GM03348 (cell line): ENCODE measurements at places on chromosomes 4 and X.

- DNase-seq, result peak; percentile 86
These were observed 651 bp downstream of the UCHL1 start for GRCh38 chr4:41257257-41257901.

DNA sequence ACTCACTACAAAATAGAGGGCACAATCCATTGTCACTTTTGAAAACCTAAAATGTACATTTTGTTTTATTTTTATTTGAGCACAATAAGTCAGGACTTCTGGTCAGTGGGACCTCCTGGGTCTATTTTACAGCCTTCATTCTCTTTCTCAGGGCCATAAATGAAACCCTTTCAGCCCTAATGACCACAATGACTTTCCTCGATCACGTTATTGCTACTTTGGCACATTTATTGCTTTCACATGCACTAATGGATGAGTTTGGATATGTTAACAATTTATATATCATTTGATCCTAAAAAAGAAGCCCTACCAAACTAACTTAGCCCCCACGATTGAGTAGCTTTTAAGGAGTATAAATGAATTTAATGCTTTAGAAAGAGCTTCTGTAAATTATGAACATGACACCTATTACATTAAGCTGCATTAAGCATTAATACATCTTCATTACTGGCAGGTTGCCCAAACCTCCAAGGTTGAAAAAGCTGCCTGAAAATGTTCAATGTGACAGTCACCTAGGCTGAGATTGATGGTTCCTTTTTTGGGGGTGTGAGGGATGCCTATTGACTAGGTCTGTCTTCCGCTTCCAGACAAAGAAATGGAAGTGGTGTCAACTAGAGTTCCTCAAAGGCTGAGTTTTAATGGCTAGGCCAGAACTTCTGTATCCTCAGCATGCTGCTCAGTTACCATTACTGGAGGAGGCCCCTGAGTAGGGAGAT lies 296.4 kb downstream of the GPAT3 start:
- DNase-seq, result no peak

DNA sequence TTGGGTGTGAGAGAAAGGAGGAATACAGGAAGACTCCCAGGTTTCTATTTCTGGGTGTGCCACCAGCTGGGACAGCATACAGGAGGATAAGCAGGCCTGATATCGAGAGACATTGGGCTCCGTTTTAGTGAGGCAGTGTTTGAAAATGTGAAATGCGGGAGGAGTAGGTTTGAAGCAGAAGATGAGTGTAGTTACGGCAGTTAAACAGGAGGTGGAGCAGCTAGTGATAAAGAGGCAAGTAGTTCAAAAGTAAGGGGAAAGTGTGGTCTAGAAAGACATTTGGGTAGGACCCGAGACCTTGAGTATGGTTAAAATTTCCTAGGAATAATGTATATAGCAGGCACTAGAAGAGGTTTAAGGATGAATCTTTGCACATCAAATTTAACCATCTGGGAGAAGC lies 42.4 kb downstream of the DCUN1D4 start:
- DNase-seq, result peak; percentile 50

GRCh38 chrX:112056886-112057285 lies 25.7 kb downstream of the TRPC5 start:
- no peak for DNase-seq

- DNase-seq, result peak; percentile 61
These were observed 12.3 kb upstream of the XPNPEP2 start for GRCh38 chrX:129726307-129727111.

- DNase-seq, result peak; percentile 13
These were observed 23.8 kb downstream of the SSX1 start for GRCh38 chrX:48278958-48279357.

GRCh38 chr4:95643627-95644026 lies 94.9 kb upstream of the UNC5C start:
- no peak for DNase-seq

DNA sequence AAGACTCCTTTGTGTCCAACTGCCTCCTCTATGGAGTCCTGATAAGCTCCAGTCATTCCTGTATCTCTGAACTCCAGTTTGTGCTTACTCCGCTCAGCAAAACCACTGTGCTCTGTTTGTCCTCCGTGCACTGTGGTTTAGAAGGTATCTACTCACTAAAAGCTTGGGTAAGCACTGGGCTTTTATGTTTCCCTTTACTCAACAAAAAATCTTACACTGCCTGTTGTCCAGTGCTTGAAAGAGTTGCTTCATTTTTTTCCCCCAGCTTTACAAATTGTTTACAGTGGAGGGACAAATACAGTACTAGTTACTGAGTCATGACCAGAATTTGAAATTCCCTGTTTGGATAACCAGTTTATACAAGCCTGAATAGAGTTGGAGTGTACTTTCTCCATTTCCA lies 545.3 kb upstream of the FAT1 start:
- no peak for DNase-seq

GRCh38 chr4:23819041-23819511 lies 70.8 kb downstream of the PPARGC1A start:
- DNase-seq, result no peak

- no peak for DNase-seq
These were observed 105.5 kb downstream of the SHROOM3 start for GRCh38 chr4:76540486-76540885.

- DNase-seq, result no peak
These were observed 940.3 kb upstream of the LCORL start for GRCh38 chr4:18961879-18962278.

GRCh38 chr4:14028862-14029261 lies 401.3 kb upstream of the BOD1L1 start:
- DNase-seq, result no peak

DNA sequence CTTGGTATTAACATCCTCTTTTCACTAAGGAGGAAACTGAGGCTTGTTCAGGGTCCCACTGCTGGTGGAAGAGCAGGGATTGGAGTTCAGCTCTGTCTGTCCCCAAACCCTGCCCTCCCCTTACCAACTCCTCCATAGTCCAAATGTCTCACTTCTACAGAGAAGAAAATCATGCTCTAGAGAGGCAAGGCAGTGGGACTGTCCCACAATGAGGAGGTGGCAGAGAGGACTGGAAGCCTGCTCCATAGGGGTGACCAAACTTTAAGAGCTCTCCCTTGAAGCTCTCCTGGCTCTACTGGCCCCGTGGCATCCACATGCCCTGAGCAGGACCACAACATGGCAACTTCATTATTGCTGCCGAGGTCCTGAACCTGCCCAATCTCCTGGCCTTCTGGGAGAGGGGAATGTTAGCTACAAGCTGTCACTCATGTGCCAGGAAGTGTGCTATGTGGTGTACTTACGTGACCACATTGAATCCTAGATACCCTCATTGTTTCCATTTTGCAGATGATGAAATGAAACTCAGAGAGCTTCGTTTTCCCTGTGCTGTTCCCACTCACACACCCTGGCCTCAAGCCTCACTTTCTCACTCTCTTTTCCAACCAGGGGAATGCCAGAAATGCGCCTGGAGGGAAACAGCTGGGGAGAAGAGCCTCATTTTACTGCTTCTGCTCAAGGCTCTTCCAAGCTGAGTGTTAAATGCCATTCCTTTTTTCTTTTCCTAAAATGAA lies 71.5 kb downstream of the ANAPC4 start:
- DNase-seq, result peak; percentile 57

DNA sequence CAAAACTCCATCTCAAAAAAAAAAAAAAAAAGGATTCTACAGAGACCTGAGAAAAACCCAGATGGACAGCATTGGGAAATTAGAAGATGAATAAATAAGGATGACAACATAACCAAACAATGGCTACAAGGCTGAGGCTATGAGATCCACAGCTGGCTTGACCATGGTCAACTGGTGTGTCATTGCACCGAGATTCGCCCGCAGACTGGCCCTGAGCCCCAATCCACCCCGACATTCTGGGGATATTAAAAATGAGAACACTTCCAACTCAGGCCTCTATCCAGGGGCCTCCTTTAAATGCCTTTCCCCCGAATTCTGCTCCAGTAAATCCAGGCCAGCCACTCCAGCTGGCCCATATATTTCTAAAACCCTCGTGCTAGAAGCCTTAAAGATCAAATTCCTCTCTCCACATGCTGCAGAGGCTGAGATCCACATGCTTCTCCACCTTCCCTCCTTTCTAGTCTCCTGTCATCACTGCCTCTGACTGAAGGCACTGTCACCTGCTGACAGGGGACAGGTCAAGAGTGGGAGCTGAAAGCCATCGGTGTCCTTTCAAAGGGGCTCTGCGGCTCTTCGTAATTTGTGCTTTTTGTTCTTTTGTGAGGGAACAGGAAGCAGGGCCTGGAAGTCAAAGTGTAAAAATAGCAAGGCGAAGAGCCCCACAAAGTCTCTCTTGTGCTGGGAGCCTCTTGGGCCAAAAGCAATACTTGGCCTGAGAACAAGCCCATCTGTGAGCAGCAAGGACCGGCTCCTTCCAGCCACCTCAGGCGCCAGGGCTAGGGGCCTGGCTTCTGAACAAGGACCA lies 203.7 kb downstream of the NSUN7 start:
- DNase-seq, result peak; percentile 52

- no peak for DNase-seq
These were observed 3.3 kb downstream of the ING2 start for GRCh38 chr4:183507925-183508696.

DNA sequence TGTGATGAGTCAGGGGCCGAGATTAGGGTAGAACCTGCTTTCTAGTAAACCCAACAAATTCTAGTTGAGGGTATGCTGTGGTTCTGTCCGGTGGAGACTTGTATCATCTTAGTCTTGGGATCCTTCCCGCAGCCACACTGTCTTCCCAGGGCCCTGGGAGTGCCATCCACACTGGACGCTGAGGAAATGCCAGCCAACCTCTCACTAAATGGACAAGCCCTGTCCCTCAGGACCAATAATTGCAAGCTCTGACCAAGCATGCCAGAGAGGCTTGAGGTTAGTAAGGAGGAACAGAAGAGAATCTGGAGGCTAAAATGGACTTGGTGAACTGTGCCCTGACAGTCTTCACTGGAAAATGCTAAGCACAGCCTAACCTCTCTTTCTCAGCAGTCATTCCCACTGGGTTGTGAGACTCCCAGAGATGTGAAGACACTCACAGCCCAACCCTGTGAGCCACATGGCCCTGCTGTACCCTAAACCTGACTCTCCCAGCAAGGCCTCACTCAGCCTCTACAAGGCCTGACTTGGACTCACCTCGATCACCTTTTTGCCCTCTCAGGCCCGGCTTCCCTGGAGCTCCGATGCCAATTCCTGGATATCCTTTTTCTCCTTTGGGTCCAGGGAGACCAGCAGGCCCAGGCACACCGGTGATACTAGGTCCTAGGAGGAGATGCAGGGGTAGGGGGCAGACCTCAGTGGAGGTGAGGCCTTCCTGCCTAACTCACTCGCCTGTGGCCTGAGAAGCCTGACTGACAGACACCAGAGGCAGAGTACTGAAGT lies 77.6 kb downstream of the ATG4A start:
- no peak for DNase-seq

DNA sequence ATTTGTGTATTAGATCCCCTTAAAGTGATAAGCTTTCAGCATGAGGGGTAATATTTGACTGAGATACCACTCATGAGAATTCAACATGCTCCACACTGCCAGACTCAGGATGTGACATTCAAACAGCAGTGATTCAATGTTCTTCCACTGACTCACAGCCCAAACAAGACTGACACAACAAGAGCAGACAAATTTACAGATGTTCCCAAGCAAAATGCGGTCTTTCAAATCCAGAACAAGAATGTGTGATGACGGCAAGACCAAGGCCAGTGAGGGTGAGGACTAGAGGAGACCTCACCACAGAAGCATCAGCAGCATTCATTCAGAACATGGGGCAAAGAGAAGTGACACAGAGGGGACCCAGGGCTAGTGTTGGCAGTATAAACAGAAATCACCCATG lies 99.3 kb upstream of the GRIA3 start:
- DNase-seq, result peak; percentile 5

- peak; percentile 47 for DNase-seq
These were observed 390.1 kb downstream of the ANKRD50 start for GRCh38 chr4:124322234-124323065.

- no peak for DNase-seq
These were observed 22.1 kb upstream of the OR13H1 start for GRCh38 chrX:131521824-131522223.

DNA sequence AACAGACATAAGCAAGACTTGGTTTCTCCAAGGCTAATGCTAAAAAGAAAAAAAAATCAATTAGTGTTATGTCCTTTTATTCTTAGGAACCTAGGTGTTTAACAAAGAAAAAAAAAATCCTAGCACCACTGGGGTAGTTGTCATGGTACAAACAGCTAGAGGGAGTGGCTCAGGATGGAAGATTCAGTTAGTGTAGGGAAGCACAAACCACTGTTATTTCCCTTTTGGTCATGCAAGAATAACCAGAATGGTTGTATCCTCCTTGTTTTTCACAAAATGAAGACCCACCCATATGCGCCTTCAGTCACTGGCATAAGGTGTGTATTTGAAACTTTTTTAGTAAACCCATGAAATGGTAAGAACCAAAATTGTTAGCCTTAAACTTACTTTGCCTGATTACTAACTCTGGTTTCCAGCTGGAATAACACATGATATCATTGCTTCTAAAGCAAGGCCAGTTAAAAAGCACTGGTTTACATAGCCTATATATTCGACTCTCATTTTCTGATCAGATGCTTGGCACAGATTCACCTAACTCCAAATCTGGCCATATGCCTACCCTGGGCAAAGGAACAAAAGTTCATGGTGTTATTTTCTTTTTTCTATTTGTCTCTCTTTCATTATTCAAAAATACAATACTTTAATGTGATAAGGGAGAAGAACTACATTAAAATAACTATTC lies 132.6 kb downstream of the SCFD2 start:
- DNase-seq, result no peak
